PC-9 (cell line): ENCODE measurements at places on chromosomes 1 and 21. TPM values are rescaled to one million over a fixed set of nuclear protein-coding genes. Genes with fewer than 3 reads are reported as not detected.
A peak's percentile ranks its signal among the peaks of the same experiment; 100 is the strongest.

DNA sequence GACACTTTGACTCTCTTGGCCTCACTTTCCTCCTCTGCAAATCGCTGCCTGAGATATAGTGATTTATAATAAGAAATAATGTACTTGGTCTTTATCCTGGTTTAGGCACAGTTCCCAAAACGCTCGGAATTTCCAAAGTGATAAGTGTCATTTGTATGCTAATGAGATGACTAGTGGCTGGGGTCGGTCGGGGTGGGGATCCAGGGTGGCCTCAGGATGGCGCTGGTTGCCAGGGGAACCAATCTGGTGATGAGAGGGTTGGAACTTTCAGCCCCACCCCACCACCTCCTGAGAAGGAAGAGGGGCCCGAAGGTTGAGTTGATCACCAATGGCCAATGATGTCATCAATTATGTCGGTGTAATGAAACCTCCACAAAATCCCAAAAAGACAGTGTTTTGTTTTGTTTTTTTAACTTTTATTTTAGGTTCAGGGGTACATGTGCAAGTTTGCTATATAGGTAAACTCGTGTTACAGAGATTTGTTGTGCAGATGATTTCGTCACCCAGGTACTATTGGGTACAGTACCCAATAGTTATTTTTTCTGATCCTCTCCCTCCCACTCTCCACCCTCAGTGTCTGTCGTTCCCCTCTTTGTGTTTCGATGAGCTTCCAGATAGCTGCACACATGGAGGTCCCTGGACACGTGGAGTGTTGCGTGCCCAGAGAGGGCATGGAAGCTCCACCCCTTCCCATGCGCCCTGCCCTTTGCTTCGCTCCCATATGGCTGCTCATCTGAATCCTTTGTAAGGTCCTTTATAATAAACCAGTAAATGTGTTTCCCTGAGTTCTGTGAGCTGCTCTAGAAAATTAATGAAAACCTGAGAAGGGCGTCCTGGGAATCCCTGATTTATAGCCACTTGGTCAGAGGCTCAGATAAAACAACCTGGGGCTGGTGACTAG, 97.2 kb downstream of the KCNN3 start:
- H3K27ac ChIP-seq: no peak overlapping the region
- peaks cover 68% of the 10 kb centered on the region for H3K27me3 ChIP-seq

- no peak overlapping the region for H3K27ac ChIP-seq
- H3K4me3 ChIP-seq: no peak overlapping the region
- no peaks in the 10 kb centered on the region for H3K36me3 ChIP-seq
These were observed 24.0 kb downstream of the L1TD1 start for GRCh38 chr1:62218604-62219003.

DNA sequence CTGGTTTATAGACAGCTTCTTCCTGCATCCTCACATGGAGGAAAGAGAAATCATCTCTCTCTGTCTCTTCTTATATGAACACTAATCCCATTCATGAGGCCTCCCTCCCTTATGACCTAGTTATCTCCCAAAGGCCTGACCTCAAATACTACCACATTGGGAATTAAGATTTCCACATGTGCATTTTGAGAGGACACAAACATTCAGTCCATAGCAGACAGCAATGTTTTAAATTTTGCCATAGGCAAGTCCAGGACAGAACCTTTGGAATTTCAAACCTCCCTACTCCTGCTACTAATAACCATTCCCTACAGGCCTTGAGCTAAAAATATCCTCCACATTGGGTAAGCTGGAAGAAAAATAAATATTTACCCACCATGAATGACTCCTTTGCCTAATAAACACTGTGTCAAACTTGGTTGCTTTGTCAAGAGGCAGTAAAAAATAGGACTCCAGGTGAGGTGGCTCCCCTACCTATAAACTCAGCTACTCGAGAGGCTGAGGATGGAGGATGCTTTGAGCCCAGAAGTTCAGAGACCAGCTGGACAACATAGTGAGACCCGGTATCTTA, 113.7 kb downstream of the ZNF281 start:
- peaks cover 25% of the 10 kb centered on the region for H3K4me1 ChIP-seq
- peak overlapping the region; percentile 35 for H3K27ac ChIP-seq
- no peak overlapping the region for H3K4me3 ChIP-seq
- no peak for DNase-seq
- H3K36me3 ChIP-seq: no peaks in the 10 kb centered on the region

DNA sequence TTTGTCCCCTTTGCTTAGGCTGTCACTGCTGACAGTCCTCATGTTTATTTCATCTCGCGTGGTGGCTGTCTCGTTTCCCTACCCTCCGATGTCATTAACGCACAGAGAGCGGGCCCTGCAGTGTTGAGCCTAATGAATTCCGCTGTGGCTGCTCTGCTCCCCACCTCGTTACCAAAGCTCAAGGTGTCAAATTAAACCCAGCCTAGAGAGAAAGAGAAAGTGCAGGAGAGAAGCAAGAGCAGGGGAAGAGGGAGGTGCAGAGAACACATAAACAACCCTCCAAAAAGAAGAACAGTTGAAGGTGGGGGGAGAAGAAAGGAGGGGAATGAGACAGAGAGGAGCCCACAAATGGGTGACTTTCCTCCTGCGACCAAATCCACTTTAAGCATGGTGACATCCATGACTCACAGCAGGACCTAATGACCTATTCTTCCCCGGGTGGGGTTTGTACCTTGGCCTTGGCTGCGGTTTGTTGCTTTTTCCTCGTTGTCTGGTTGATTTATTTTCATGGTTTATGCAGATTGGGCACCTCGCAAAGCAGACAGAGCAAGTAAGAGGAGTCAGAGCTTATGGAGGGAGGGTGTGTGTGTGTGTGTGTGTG, 92.5 kb downstream of the PBX1 start:
- peaks cover 78% of the 10 kb centered on the region for H3K4me1 ChIP-seq
- H3K36me3 ChIP-seq: peaks cover 10% of the 10 kb centered on the region; the same call in 1 of the 2 replicates
- peak overlapping the region; percentile 98 for H3K27ac ChIP-seq
- H3K27me3 ChIP-seq: no peaks in the 10 kb centered on the region

DNA sequence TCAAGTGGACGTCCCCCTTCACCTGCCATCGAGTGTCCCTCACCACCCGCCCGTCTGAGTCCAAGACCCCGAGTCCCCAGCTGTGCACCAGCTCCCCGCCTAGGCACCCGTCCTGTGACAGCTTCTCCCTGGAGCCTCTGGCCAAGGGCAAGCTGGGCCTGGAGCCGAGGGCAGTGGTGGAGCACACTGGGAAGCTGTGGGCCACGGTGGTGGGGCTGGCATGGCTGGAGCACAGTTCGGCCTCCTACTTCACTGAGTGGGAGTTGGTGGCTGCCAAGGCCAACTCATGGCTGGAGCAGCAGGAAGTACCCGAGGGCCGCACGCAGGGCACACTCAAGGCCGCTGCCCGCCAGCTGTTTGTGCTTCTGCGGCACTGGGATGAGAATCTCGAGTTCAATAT, 63.2 kb downstream of the VWA5B1 start:
- DNase-seq: no peak
- H3K27ac ChIP-seq: no peak overlapping the region
- no peaks in the 10 kb centered on the region for H3K27me3 ChIP-seq
- H3K36me3 ChIP-seq: no peaks in the 10 kb centered on the region
- peaks cover 42% of the 10 kb centered on the region for H3K4me1 ChIP-seq

DNA sequence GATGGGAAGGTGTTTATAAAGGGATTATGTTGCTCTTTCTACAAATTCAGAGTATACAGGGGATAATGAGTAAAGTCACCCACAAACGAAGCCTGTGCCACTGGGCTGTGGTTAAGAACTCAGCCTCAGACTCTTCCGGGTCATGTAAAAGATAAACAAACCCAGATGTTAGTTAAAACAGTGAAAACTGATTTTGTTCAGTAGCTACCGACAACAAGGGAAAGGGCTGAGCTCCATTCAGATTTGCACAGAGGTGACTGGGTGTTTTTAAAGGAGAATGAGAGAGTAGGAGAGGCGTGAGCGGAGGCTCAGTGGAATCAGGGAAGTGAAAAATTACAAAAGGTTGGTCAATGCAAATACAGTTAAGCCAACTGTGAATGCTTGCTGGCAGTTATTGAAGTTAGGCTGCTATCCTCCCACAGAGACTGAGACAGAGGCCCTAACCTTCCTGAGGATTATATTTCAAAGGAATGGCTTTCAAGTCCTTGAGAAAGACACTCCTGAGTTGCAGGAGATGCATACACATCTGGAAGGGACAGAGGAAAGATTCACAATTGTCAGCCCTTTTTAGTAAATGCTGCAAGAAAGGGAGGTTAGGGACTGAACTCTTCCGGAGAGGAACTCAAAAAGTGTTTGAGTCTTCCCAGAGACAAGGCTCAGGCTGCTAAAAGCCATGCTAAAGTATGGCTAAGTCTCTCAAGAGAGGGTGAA, 29.9 kb upstream of the SAMD13 start:
- H3K27me3 ChIP-seq: no peaks in the 10 kb centered on the region
- H3K4me3 ChIP-seq: no peak overlapping the region
- H3K27ac ChIP-seq: peak overlapping the region; percentile 31
- H3K4me1 ChIP-seq: peaks cover 51% of the 10 kb centered on the region
- no peaks in the 10 kb centered on the region for H3K36me3 ChIP-seq

- no peak overlapping the region for H3K27ac ChIP-seq
- DNase-seq: no peak
- H3K27me3 ChIP-seq: no peaks in the 10 kb centered on the region
- no peak overlapping the region for H3K4me3 ChIP-seq
- H3K4me1 ChIP-seq: no peaks in the 10 kb centered on the region
- no peaks in the 10 kb centered on the region for H3K36me3 ChIP-seq
These were observed 32.9 kb downstream of the KIFAP3 start for GRCh38 chr1:170041423-170042192.

DNA sequence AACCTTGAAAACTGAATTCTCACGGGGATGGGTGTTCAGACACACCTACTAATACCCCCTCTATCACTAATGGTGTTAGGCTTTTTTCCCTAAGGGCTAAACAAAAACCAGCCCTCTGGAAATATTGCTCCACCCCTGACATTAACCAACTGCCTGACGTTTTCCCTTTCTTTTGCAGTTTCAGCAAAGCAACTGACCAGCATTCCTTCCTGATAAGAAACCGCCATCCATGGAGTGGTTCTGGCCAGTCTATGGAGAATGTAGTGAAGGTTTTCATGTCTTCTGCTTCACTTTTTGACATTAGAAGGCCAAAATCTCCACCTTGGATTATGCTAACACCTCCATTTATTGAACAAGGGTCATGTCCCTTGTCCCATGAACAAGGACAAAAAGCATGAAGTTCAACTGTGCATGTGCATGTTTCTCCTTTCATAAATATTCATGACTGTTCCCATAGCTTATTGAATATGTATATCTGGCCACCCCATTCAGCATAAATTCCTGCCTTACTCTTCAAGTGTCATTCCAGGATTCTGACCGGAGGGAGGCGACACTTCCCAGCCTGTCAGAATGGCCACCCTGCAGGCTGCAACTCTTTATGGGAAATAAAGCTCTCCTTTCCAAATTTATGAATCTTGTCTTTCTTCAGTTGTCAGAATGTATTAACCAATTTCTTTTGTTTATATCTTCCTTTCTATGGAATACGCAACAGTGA, 314.3 kb downstream of the HHIPL2 start:
- no peaks in the 10 kb centered on the region for H3K4me1 ChIP-seq
- no peaks in the 10 kb centered on the region for H3K36me3 ChIP-seq
- no peaks in the 10 kb centered on the region for H3K27me3 ChIP-seq
- H3K27ac ChIP-seq: no peak overlapping the region
- H3K4me3 ChIP-seq: no peak overlapping the region

- H3K4me1 ChIP-seq: peaks cover 21% of the 10 kb centered on the region
- peak; percentile 51 for DNase-seq
- peak overlapping the region; percentile 45 for H3K27ac ChIP-seq
- no peaks in the 10 kb centered on the region for H3K36me3 ChIP-seq
These were observed 6.8 kb downstream of the MEGF6 start for GRCh38 chr1:3604468-3604974.

DNA sequence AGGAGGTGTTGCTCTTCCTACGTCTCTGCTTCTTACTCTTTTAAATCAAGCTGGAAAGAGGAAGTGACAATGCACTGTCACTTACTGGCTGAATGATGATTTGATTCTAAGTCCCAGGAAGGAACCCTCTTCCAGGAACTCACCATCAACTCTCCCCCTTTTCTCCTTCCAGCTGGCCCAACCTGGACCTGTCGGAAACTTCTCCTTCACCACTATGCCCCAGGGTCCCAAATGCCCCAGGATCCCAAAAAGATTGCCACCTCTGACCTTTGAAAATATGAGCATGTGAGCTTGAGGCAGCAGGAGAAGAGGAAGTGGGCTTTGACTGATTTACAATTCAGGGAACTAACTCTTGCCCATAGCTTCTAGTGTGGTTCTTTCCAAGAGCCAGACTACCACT, 5.3 kb upstream of the ADAMTS5 start:
- no peak overlapping the region for H3K4me3 ChIP-seq
- DNase-seq: no peak
- H3K27ac ChIP-seq: no peak overlapping the region

GRCh38 chr1:84847253-84848250, 45.5 kb downstream of the LPAR3 start:
- H3K36me3 ChIP-seq: no peaks in the 10 kb centered on the region
- H3K4me3 ChIP-seq: no peak overlapping the region
- DNase-seq: peak; percentile 86
- H3K27ac ChIP-seq: no peak overlapping the region
- H3K4me1 ChIP-seq: peaks cover 45% of the 10 kb centered on the region
- H3K27me3 ChIP-seq: no peaks in the 10 kb centered on the region

- H3K27me3 ChIP-seq: no peaks in the 10 kb centered on the region
- no peak overlapping the region for H3K27ac ChIP-seq
- no peak overlapping the region for H3K4me3 ChIP-seq
- H3K4me1 ChIP-seq: no peaks in the 10 kb centered on the region; the same call in 1 of the 2 replicates
- H3K36me3 ChIP-seq: no peaks in the 10 kb centered on the region
These were observed 95.1 kb upstream of the SOD1 start for GRCh38 chr21:31564439-31564838.

- H3K36me3 ChIP-seq: no peaks in the 10 kb centered on the region
- H3K4me3 ChIP-seq: no peak overlapping the region
- H3K27ac ChIP-seq: no peak overlapping the region
- no peak for DNase-seq
These were observed 4.7 kb downstream of the UROD start for GRCh38 chr1:45016767-45017166.

GRCh38 chr1:34711485-34711884, 43.4 kb upstream of the GJB5 start:
- no peak overlapping the region for H3K27ac ChIP-seq
- no peak for DNase-seq
- peaks cover 39% of the 10 kb centered on the region for H3K27me3 ChIP-seq

GRCh38 chr1:3623441-3624199, 1.2 kb upstream of the TPRG1L start:
- H3K4me1 ChIP-seq: peaks cover 23% of the 10 kb centered on the region
- no peak for DNase-seq
- H3K4me3 ChIP-seq: peak overlapping the region; percentile 99

DNA sequence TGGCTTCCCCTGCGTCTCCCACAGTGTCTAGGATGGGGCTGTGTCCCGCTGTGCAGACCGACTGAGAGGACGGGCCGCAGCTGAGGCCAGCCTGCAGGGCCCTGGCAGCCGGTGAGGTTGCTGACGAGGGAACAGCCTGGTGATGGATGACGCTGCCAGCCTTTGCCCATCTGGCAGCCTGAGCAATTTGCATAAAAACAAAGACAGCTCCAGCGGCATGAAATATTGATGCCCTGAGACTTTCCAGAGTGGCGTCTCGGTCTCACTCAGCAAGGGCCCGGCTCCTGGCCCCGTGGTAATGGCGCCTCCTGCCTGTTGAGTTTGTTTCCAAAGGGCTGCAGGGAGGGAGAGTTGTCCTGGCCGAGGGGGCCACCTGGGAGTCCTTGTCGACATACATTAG, 19.1 kb upstream of the KCNA10 start:
- H3K27me3 ChIP-seq: peaks cover 82% of the 10 kb centered on the region
- no peak overlapping the region for H3K27ac ChIP-seq
- no peak overlapping the region for H3K4me3 ChIP-seq
- no peaks in the 10 kb centered on the region for H3K36me3 ChIP-seq

GRCh38 chr1:167630568-167631385, 745 bp downstream of the RCSD1 start:
- no peaks in the 10 kb centered on the region for H3K36me3 ChIP-seq
- H3K27me3 ChIP-seq: peaks cover 39% of the 10 kb centered on the region
- no peak overlapping the region for H3K27ac ChIP-seq
- no peaks in the 10 kb centered on the region for H3K4me1 ChIP-seq
- DNase-seq: no peak

OR6P1 gene
- total RNA-seq: not detected in 2 replicates

GBP7 gene
- total RNA-seq: not detected in 2 replicates

TMEM269 gene
- 0.28 and 1.0 TPM in 2 replicates for total RNA-seq

PRR9 gene
- not detected in 2 replicates for total RNA-seq
